ENCODE measurements at places on chromosomes 2 and 18.

DNA sequence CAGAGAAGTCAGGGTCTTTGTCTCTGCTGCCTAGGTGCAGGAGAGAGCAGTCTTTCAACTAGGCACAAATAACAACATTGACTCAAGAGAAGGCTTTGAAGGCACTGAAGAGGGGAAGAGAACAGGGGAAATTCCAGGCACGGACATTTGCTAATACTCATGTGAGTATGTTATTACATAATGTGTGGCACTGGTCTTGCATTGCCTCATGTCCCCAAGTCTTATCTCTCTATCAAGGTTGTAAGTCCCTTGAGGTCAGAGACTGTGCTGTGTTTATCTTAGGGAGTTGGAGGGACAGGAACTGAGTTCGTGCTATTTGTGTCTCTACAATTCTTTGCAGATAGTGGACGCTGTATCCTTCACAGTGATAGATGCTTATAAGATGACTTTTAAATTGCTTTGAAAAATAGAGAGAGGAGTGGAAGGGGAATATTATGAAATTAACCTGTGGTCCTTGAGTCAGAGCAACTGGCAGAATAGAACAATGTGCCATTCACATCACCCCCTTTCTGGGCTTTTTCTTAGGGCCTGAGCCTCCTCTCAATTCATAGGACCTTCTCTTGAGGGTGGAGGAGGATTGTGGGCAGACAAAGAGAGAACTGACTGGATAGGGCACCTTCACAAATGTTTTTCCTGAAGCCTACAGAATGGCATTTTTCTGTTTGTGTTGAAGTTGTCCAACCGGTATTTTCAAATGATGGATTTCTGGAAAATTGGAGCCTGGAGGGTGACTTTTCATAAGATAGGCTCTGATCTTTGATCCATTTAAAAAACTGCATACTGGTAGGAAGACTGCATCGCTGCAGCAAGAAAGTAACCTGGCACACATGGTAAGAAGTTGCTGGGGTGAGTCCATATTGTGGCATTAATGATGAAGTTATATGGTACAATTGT lies 96.6 kb upstream of the CXCR4 start:
- no peak for DNase-seq

GRCh38 chr18:63951302-63951705 lies 2.2 kb downstream of the HMSD start:
- no peak for DNase-seq

DNA sequence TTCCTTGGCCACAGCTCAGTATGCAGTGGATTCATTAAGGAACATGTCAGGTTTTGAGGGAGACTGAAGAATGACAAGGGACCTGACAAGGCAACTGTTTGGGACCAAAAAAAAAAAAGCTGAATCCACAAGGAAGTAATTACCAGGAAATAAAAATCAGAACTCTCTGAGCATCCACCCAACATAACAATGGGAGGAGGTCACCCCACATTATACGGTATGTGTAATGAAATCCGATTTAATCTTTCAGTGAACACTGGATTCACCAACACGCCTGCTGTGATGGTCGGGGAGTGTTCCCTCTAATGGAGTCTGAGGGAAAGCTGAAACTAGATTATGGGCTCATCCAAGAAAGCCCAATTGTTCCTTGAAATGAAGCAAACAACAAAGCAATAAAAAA lies 329.3 kb downstream of the ETAA1 start:
- DNase-seq: no peak

- no peak for DNase-seq
Measured at GRCh38 chr2:23734416-23734815, 192.5 kb downstream of the ATAD2B start.

DNA sequence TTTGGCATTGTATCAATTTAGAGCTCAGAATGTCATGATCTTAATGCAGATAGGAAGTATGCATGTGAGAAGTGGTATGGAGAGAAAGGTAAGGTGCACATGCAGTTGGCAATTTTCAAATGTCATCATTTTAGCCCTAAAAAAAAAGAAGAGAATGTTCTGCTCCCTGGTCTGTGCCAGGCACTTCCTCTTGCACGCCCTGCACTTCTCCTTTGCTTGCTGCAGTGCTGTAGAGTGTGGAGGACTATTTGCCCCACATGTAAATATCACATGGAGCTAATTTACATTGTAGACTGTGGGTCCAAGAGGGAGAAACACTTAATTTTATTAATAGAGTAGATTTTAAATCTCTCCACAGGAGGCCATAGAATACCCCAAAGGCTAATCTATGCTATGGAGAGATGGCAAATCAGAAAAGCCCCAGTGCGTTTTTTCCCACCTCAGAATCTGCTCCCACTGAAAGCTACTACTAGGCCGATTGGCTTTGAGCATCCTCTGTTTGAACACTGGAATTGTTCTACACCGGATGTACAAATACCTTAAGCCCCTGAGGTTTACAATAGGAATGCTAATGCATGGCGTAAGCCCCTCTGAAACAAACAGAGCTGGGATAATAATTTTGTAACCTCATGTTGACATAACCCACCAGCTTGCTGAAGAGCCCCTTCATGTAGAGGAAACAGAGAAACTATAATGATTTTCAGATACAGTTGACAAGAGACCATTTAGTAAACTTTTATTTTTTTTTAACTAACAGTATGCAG lies 137.2 kb upstream of the KLHL14 start:
- DNase-seq: no peak

DNA sequence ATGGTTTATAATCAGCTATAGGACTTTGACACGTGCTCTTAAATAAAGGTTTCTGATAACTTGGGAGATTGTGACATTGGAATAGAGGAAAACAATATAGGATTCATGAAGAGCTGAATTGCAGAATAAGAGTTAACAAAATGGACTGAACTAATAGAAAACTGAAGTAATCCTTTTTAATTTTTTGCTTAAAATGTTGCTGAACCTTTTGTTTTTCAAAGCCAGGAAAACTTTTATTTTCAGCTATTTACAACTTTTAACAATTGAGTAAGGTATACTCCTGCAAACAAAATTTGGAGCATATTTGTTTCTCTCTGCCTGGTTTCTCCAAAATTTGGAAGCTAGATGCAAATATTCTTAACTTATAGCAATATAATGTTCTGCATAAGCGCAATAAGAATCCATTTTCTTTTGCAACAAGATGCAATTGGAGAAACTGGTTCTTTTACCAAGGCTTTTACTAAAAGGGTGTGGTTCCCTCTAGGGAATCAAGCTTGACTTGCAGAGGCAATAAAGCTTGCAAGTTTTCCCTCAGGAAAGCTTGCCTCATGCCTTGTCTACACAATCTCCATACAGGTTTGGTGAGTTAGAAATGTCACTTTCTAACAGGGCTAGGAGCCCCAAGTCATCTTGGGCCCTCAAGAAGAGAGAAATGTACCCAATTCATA lies 10.3 kb upstream of the PDK1 start:
- DNase-seq: no peak

- no peak for DNase-seq
Measured at GRCh38 chr2:109662889-109663288, 48.7 kb downstream of the SOWAHC start.

DNA sequence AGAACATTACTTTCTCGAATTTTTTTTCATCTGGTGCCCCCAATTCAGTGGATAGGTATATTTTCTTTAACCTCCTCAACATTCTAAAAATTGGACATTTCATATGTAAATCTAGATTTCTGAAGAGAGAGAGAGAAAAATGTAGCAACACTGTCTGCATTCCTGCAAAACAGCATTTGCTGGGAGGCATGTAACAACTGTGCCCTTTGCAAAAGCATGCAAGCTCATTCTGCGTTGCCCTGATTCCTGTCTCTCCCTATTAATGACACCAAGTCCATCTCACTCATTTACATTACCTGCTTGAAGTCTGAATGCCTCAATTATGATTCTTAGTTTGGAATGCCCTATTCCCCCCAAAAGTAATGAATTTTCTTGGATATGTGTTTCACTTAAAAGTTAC lies 79.8 kb upstream of the BARD1 start:
- DNase-seq: no peak

GRCh38 chr2:222499226-222499625 lies 74.9 kb downstream of the SGPP2 start:
- no peak for DNase-seq

- DNase-seq: no peak
Measured at GRCh38 chr2:9652898-9653479, 22.2 kb upstream of the YWHAQ start.

DNA sequence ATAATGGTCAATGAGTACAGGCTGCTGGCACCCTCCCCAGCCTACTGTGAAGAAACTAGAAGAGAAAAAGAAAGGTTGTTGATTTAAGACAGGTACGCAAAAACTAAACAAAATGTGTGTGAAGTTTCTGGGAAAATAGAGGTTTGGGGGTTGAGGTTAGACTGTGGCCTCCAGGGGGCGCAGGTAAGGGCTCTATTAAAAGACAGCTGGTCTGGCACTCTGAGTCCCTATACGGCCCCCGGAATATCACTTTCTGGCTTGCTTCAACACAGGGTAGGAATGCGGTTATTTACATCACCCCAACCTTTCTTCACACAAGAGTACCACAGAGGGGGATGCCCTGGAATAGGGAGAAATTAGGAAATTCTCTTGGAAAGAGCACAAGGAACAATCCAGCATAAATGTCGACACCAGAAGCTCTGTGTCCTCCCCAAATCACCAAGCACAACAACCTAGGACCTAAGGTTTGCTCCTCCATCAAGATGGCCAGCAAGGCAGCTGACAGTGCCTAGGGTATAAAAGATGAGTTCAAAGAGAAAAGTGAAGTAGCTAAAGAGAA lies 480.8 kb upstream of the KLHL29 start:
- no peak for DNase-seq

GRCh38 chr2:101151859-101152271 lies 683 bp upstream of the TBC1D8 start:
- no peak for DNase-seq

GRCh38 chr18:43751203-43751602 lies 473.9 kb upstream of the SYT4 start:
- DNase-seq: no peak

GRCh38 chr18:45687621-45688020 lies 36.4 kb upstream of the SLC14A1 start:
- no peak for DNase-seq
